ENCODE measurements at places on chromosomes 2 and 18. TPM values are rescaled to one million over a fixed set of nuclear protein-coding genes. Genes with fewer than 3 reads are reported as not detected.

RAMP1 gene
- 8.2 TPM for total RNA-seq

- no peaks in the 10 kb centered on the region for H3K36me3 ChIP-seq
- no peaks in the 10 kb centered on the region for H3K4me1 ChIP-seq
- no peak within 1 kb of the TSS for H3K27ac ChIP-seq
- DNase-seq: no peak
Observed at GRCh38 chr2:218166791-218167190, at the start of gene CXCR1. CXCR1 (minus strand) TSS chr2:218166962; CDS start chr2:218165211, 1,751 bp downstream.

DNA sequence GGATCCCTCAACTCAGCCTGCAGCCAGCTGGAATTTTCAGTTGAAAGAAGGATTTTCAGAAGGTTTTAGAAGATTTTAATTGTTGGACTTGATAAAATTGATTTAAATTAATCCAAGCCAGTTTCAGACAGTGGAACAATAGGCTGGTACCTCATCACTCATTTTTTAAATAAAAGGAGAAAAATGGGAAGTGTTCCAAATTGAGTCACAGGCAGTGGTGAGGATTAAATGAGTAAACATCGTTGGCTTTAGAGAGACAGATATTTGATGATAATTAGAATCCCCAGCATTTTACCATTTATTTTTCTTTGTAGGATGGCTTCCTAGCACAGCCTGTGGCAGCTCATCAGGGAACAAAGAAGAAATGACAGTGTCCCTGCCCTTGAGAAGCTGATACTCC is 7.4 kb downstream of the CXCR4 start:
- no peaks in the 10 kb centered on the region for H3K36me3 ChIP-seq
- DNase-seq: no peak
- no peak overlapping the region for H3K27ac ChIP-seq
- H3K4me1 ChIP-seq: no peaks in the 10 kb centered on the region
- H3K4me3 ChIP-seq: no peak overlapping the region
- H3K27me3 ChIP-seq: no peaks in the 10 kb centered on the region

DNA sequence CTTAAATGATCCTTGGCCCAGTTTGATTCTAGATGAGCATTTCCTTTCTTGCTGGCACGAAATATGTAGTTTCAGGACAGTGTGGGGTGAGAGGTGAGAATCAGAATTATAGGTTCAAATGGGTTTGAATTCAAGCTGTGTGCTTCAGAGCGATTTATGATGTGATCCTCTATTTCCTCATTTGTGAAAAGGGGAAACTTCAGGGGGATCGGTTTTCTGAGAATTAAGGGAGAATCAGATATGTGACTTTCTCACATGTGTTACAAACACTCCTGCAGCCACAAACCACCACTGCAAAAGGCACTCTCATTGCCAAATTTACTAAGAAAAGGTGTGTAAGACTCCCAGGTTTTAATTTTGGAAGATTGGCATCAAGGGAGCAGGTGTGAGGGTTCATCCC is 24.4 kb downstream of the HK2 start:
- no peak for DNase-seq
